ENCODE measurements at places on chromosomes 12 and 14.

- DNase-seq: no peak
Measured at GRCh38 chr14:90682615-90683014, 133.6 kb downstream of the TTC7B start.

GRCh38 chr12:52059582-52060497 is 8.6 kb downstream of the NR4A1 start:
- DNase-seq: peak; percentile 84

DNA sequence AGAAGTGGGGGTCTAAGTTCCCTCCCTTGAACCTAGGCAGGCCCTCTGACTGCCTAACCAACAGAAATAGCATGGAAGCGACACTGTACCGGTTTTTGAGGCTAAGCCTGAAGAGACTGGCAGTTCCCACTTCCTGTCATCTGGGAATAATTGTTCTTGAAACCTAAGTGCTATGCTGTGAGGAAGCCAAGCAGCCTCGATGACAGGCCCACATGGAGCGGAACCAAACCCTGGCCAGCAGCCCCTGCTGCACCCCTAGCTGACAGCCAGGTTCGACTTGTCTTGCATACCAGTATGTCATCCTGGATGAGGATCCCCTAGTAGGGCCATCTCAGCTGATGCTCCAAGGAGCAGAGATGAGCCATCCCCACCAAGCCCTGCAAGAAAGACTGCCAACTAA is 6.4 kb upstream of the GPR68 start:
- no peak for DNase-seq

GRCh38 chr12:109246221-109246620 is 62.9 kb downstream of the FOXN4 start:
- DNase-seq: no peak

- DNase-seq: peak; percentile 26
Measured at GRCh38 chr14:101823066-101823465, 61.6 kb downstream of the PPP2R5C start.

DNA sequence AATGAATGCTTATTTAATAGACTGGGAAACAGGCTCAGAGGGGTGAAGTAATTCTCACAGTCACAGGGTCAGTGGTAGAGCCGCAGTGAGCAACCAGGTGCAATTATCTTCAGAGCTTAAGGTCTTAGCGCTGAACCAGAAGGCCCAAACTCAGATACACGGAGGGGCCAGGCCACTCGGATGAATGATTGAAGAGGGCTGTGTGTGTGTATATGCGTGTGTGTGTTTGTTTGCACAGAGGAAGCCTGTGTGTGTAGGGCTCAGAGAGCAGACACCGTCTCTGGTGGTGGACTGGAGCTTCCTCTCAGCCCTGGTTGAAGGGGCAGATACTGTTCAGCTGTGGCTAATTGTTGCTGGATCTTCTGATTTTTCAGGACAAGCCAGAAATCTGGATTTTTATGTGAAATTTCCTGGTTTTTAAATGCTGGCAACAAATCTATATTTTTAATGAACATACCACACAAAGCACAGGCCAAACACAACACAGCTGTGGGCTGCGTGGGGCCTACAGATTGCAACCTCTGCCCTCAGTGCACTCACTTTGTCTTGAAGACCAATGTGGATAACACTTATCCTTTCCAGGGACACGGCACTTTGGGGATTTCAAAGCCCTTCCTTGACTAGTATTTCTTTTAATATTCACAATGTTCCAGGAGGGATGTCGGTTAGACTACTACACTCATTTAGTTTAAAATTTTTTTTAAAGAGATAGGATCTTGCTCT is 94.5 kb upstream of the NRXN3 start:
- no peak for DNase-seq

GRCh38 chr14:24095271-24096068 is 1.4 kb downstream of the PCK2 start:
- peak; percentile 24 for DNase-seq

GRCh38 chr12:119660076-119660475 is 7.9 kb upstream of the PRKAB1 start:
- DNase-seq: no peak

- DNase-seq: no peak
Measured at GRCh38 chr12:52751795-52752194, 25.4 kb downstream of the KRT76 start.

DNA sequence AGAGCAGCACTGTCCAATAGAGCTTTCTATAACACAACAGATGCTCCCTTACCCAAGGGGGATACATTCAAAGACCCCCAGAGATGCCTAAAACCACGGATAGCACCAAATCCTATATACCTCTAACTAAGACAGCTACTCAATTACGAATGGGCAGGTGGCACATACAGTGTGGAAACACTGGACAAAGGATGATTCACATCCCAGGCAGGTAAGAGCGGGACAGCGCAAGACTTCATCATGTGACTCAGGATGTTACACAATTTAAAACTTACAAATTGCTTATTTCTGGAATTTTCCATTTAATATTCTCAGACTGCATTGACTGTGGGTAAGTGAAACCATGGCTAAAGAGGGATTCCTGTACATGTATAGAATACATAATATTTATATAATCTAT is 5.5 kb upstream of the HCFC2 start:
- peak; percentile 42 for DNase-seq

- DNase-seq: peak; percentile 80
Measured at GRCh38 chr14:28608851-28609828, 157.4 kb upstream of the FOXG1 start.

- no peak for DNase-seq
Measured at GRCh38 chr12:102052192-102053061, 9.4 kb downstream of the WASHC3 start.

All from cardiac fibroblast (primary cell).